ENCODE measurements at places on chromosomes 11 and 22. TPM values are rescaled to one million over a fixed set of nuclear protein-coding genes. Genes with fewer than 3 reads are reported as not detected.

Gene OPCML
- 0.31 TPM for total RNA-seq

Gene PRODH
- total RNA-seq, result not detected

Gene SCARF2
- 4.4 TPM for total RNA-seq

Gene ENTHD1
- total RNA-seq, result not detected

Gene SCUBE2
- total RNA-seq, result 4.4 TPM

Gene CCDC86
- total RNA-seq, result 15.2 TPM

Gene MYOD1
- total RNA-seq, result not detected

Gene TMEM258
- 84.5 TPM for total RNA-seq

Gene SLC1A2
- not detected for total RNA-seq

Gene NXPE2
- not detected for total RNA-seq

Gene THY1
- 2.1 TPM for total RNA-seq

Gene PANX3
- not detected for total RNA-seq

Gene SMTNL1
- total RNA-seq, result not detected

Gene SMIM35
- not detected for total RNA-seq

Gene ST3GAL4
- total RNA-seq, result 12.7 TPM

Gene SLC6A5
- not detected for total RNA-seq

Gene FADS2
- 52.3 TPM for total RNA-seq

Gene SYNGR1
- total RNA-seq, result 1.5 TPM

Gene TMPRSS4
- not detected for total RNA-seq

Gene RIBC2
- 0.44 TPM for total RNA-seq

Gene NLRP6
- total RNA-seq, result not detected

Gene SERGEF
- total RNA-seq, result 10.2 TPM

Gene UBQLN3
- not detected for total RNA-seq

Gene TEX12
- not detected for total RNA-seq

Gene USH1C
- not detected for total RNA-seq

Gene ACTN3
- total RNA-seq, result 0.06 TPM

Gene RAG2
- total RNA-seq, result not detected

Gene GAL3ST1
- not detected for total RNA-seq

Gene KRTAP5-7
- 0.16 TPM for total RNA-seq

Gene ZNF280B
- total RNA-seq, result 0.88 TPM

Gene GLYAT
- total RNA-seq, result not detected

Gene ASPHD2
- total RNA-seq, result 0.81 TPM

Gene OR52N4
- total RNA-seq, result not detected

Gene ASCL2
- total RNA-seq, result not detected

Gene TNNI2
- not detected for total RNA-seq
